AML-193 (cell line): ENCODE measurements at places on chromosomes 7 and 10.
A peak's percentile ranks its signal among the peaks of the same experiment; 100 is the strongest.

DNA sequence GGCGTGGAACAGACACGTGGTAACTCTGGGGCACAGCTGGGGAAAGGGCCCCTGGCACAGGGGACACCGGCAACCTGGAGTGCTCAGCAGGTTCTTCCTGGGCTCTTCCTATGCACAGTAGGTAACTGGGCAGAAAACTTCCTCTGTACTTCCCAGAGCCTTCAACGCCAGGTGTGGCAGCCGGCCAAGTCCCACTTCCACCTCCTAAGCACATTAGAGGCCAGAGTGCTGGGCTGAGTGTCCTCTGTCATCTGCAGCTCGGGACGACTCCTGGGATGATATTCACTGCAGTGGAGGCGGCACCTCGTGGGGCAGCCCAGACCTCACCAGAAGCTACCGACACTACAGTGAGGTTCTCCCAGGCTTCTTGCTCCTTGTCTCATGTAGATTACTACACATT is 114.5 kb downstream of the LARP4B start:
- no peak for DNase-seq

DNA sequence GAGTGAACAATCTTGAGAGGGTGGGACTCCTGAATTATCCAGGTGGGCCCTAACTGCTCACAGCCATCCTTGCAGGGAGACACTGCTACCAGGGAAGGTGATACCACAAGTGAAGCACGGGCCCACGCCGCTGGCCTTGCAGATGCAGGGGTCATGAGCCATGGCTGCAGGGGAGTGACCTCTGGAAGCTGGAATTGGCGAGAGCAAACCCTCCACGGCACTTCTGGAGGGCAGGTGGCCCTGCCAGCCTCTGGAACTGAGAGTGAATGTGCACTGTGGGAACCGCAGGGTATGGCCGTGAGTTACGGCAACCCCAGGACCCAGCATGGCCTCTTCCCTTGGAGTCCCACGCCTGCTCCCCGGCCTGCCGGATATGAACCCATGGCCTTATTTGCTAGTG is 37.5 kb downstream of the STK32C start:
- no peak for DNase-seq

DNA sequence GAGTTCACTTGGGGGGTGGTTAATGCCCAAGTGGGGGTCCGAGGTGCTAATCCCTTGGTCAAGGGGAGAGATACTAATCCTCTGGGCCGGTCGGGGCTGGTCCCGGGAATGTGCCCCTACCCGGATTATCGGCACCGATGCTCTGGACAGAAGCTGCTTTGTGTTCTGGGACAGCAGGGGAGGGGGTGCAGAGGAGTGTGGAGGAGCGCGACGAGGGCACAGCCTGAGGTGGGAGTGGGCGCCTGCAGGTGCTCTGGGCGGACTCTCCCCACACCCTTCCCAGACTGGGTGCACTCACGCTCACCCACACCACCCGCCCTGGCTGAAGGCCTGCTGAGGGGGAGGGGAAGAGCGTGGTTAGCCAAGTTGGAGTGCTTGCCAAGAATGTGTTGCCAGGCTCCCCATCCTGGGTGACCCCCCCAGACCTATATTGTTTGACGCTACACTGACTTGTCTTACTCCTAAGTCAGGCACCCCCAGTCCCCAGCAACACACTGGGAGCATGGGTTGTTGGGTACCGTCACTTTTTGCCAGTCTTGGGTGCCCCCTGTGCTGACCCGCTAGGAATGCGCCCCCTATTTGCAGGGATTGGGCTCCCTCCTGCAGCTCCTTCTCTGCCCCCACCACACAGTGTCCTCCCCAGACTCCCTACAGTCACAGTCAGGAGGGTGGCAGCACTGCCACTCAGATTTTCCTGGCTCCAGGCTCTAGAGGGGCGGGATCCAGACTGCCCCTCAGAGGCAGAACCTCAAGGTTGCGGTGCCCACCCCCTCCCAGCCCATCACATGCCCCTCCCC is 1.2 kb downstream of the SLC4A2 start:
- peak; percentile 23 for DNase-seq

- DNase-seq = no peak
Measured at GRCh38 chr7:45665172-45665571, 91.0 kb downstream of the ADCY1 start.

GRCh38 chr7:93972029-93972725 is 32.0 kb downstream of the BET1 start:
- DNase-seq = no peak

DNA sequence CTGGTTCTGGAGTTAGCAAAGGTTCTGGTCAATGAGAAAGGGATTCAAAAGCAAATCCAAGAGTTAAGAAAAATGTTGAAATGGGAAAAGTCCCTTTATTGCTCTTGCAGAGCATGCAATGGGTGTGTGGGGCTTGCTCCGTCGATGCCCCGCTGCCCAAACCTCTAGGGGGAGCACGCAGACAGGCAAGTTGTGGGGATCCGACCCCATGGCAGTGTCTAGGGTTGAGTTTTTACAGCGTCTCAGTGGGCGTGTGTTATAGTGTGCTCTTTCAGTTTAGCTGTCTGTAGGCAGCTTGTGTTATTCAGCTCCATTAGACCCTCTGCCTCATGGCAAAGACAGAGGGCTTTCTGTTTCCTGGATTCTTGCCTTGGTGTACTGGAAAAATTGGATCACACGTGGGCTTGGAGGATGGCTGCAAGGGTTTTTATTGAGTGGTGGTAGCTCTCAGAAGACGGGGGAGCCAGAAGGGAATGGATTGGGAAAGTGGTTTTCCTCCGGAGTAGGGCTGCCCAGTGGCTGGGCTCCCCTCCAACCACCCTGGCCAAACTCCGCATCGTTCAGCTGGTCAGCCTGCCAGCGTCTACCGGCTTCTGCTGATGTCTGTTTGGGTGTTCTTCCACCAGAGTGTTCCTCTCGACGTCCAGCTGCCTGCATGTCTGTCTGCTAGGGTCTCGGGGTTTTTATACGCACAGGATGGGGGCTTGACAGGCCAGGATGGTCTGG is 102.3 kb upstream of the PLXDC2 start:
- DNase-seq = no peak

DNA sequence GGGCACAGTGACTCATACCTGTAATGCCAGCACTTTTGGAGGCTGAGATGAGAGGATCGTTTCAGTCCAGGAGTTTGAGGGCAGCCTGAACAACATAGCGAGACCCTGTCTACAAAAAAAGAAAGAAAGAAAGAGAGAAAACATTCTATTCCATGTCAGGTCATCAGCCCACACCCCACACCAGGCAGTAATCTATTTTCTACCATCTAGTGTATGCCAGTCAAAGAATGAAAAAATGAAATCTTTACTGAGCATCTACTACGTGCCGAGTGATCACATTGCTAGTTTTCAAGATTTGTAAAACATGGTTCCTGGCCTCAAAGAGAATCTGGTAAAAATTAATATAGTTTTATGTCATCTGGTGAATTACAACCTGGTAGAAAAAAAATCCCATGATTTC is 3.1 kb upstream of the EPHB4 start:
- no peak for DNase-seq

DNA sequence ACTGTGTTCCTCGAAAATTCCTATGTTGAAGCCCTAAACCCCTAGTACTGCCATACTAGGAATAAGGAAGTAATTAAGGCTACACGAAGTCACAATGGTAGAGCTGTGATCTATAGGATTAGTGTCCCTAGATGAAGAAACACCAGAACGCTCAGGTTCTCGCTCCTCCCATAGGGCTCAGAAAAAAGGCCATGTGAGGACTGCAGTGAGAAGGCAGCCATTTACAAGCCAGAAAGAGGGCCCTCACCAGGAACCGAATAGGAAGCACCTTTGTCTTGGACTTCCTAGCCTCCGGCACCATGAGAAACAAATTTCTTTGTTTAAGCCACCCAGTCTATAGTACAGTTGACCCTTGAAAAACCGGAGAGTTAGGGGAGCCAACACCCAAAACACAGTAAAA is 46.2 kb downstream of the CACUL1 start:
- no peak for DNase-seq

GRCh38 chr7:31545549-31545948 is 31.7 kb downstream of the ITPRID1 start:
- DNase-seq = no peak

- no peak for DNase-seq
Measured at GRCh38 chr10:47412869-47413268, 28.8 kb upstream of the ZNF488 start.

GRCh38 chr7:124489082-124489819 is 276.3 kb downstream of the GPR37 start:
- no peak for DNase-seq

DNA sequence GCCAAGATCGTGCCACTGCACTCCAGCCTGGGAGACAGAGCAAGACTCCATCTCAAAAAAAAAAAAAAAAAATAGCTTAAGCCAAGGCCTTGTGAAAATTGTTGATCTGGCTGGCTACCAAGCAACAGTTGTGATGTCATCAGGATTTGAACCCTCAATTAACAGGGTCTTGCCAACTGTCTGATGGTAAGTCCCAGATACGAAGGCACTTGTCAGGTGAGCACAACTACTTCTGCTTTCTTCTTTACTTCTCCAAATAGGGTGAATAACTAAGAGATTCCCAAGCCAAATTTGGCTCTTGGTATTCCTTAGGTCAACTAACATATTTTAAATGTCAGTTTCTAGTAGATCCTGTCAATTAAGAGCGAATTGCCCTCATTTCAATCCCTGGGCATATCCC is 47.4 kb downstream of the ANKRD61 start:
- DNase-seq = peak; percentile 12

- DNase-seq = no peak
Measured at GRCh38 chr7:8147760-8148463, 114.1 kb downstream of the ICA1 start.

DNA sequence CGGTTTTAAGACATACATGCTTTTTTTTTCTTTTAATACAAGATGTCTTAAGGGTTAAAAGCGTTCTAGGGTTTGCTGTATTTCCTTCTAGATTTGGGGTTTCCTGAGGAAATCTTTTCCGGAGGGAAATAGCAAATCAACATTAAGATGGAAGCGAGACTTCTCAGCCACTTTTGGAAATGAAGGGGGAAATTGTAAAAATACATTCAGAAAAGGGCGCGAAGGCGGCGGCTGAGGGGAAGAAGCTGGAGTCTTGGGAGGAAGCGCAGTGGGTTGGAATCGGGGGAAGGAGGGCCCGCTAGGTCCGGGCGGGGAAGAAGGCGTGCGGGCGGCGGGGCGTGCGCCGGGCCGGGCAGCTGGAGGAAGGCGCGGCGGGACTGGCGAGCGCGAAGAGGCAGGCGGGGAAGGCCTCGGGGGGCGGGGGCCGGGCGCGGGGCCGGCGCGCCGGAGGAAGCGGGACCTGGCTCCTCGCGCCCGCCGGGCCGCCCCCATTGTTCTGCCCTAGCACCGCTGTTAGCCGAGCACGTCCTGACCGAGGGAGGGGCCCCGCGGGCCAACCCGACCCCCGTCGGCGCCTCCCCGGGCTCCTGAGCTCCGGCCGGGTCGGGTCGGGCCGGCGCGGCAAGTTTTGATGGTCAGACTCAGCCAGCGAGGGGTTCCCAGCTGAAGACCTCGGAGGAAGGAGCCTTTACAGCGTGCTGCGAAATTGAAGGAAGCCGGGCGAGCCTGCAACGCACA is 1.5 kb upstream of the SKIDA1 start:
- DNase-seq = no peak

DNA sequence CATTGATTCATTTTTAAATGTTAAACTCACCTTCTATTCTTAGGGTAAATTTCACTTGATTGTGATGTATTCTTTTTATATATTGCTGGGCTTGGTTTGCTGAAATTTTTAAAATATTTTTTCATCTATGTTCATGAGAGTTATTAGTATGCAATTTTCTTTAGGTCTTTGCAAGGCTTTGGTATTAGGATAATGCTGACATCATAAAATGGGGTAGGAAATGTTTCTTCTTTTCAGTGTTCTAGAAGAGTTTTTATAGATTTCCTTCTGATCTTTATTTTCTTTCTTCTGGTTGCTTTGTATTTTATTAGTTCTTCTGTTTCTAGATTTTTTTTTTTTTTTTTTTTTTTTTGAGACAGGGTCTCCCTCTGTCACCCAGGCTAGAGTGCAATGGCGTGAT is 56.3 kb downstream of the AHCYL2 start:
- DNase-seq = no peak

GRCh38 chr10:100625816-100626215 is 90.1 kb downstream of the HIF1AN start:
- no peak for DNase-seq

- DNase-seq = no peak
Measured at GRCh38 chr10:89954061-89954460, 252.7 kb downstream of the KIF20B start.

DNA sequence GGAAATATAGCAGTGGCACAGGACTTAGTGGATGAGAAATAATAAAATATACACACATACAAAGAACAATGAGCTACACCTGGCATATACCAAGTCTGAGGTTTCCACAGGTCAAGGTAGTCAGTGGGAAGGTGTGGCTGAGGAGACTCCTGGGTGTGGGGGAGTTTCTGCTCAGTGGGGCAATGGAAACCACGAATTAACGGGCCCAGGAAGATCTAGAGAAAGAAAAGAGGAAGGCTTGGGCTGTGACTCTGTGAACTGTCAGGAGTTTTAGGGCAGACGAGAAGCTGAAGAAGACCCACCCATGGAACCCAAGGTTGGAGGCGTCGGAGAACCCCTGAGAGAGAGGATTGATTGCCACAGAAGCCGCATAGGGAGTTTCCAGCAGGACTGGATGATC is 196.5 kb downstream of the HERPUD2 start:
- DNase-seq = no peak

DNA sequence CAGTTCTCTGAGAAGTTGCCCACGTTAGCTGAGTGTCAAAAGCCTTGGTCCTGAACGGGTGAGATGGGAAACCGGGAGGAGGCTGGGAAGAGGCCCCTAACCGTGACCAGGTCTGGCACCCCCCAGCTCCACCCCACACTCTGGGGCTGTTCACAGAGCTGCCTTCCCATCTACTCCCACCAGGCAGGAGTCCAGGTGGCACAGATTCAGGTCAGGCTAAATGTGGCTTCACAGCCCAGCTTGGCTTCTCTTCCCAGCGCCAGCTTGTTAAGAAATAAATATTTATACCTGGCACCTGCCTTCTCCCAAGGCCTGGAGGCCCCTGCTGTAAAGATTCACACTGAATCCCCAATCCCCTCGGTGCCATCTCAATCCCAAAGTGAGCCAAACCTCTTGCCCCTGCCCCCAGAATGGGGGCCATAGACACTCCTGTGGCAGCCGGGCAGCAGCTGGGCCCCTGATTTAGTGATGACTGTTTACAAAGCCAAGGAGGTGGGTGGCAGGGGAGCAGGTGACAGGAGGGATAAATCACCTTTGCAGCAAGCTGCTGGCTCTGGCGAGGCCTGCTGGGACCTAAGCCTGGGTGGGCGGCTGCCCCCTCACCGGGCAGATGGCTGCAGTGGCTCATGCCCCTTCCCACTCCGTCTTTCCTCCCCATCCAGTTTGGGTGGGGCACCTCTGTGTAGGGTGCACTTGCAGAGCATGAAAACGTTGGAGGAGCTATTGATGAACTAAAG is 72.5 kb downstream of the GOLGA7B start:
- DNase-seq = no peak

DNA sequence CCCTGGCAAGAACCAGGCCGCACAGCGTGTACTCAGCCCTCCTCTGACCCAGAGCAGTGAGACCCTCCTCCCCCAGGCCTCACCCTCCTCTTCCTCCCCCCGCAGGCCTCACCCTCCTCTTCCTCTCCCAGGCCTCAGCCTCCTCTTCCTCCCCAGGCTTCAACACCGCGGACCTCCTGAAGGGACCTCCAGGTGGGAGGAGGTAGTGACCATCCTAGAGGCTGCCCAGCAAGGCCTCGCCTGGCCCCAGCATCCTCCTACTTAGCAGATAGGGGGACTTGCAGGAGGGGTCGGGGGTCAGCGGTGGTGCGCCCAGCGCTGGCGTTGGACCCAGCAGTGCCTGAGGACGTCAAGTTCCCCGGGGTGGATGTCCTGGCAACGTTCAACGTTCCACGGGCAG is 270.8 kb downstream of the ELFN1 start:
- no peak for DNase-seq

- no peak for DNase-seq
Measured at GRCh38 chr10:71123023-71123422, 89.3 kb upstream of the UNC5B start.

GRCh38 chr10:11431216-11431555 is 180.3 kb downstream of the USP6NL start:
- no peak for DNase-seq
